ENCODE measurements at places on chromosomes 16 and 17.

GRCh38 chr17:40303708-40304551, 5.0 kb upstream of the RARA start:
- DNase-seq: no peak

DNA sequence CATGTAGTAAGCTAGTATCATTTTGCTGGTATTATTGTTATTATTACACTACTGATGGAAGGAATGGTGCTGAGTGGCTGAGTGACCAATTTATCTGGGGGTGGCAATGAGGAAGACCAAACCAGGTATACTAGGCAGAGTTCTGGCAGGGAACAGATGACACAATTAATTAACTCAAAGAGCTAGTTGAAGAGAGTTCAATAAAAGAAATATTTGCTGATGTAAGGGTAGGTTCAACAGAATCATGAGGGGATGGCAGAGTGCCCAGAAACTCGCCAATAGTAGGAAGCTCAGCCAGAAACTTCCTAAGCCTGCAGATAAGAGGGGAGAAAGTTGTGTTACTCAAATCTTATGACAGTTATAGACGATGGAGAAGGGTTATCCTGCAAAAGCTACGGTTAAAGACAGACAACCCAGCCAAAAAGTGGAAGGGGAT, 352.5 kb downstream of the KCNJ2 start:
- no peak for DNase-seq

DNA sequence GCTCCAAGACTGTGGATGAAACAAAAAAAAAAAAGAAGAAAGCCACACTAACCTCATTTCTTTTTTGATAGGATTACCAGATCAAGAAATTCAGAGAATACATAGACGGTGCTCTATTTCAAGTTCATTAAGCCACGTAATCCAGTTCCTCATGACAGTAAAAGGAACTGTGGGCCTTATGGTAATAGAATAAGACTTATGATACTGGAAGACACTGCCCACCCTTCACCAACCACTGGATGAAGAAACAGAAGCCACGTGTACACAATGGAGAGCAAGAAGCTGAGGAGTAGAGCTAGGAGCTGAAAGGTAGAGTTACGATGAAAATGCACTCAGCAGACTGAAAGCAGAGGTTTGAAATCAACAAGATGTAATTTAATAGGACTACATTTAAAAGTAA, 11.2 kb downstream of the NCBP3 start:
- DNase-seq: no peak

GRCh38 chr16:66977341-66978113, 10.9 kb upstream of the CES4A start:
- peak; percentile 83 for DNase-seq

- DNase-seq: no peak
Measured at GRCh38 chr17:5557485-5557884, 26.8 kb downstream of the NLRP1 start.

DNA sequence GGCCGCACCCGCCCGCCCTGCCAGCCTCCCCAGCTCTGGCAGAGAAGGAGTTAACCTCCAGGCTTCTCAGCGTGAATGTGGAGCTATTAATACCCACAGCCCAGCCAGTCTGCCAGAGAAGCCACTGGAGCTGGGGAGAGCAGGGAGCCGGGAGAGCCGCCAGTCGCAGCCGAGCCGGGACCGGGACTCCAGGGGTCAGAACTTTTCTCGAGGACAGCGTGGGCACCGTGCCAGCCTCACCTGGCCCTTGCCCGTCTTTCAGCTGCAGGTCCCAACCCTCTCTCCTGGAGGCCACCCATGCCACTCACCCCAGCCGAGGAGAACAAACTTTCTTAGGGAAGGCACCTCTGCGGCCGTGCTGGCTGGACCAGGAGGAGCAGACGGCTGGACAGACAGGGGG, 33.8 kb upstream of the SBK1 start:
- DNase-seq: no peak

GRCh38 chr16:84116720-84117493, at the start of gene MBTPS1:
Gene MBTPS1 (minus strand): TSS chr16:84116942. CDS start chr16:84101783, 15,159 bp downstream.
- peak; percentile 98 for DNase-seq

GRCh38 chr17:60406887-60407286, 15.0 kb upstream of the USP32 start:
- no peak for DNase-seq

- DNase-seq: peak; percentile 27
Measured at GRCh38 chr17:32350666-32351418, 885 bp downstream of the ZNF207 start.

- DNase-seq: peak; percentile 83
Measured at GRCh38 chr17:21252796-21253645, at the start of gene NATD1. Gene NATD1 (minus strand): TSS chr17:21253410. CDS start chr17:21253264, 146 bp downstream.

- DNase-seq: no peak
Measured at GRCh38 chr16:48687421-48688038, 77.5 kb upstream of the N4BP1 start.

- DNase-seq: no peak
Measured at GRCh38 chr16:64384636-64385035, 737.2 kb downstream of the CDH11 start.

DNA sequence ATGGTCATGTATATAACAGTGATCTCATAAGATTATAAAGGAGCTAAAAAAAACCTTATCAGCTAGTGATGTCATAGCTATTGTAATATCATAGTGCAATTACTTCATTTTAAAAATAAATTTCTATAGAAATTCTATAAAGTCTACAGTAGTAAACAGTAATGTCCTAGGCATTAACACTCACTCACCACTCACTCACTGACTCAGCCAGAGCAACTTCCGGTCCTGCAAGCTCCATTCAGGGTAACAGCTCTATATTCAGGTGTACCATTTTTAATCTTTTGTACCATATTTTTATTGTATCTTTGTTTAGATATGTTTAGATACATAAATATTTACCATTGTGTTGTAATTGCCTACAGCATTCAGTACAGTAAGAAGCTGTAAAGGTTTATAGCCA, 524.4 kb upstream of the CDH5 start:
- DNase-seq: no peak

GRCh38 chr16:73126525-73126853, 78.6 kb upstream of the ZFHX3 start:
- no peak for DNase-seq

GRCh38 chr17:57665128-57665527, 80.0 kb downstream of the CCDC182 start:
- DNase-seq: no peak

DNA sequence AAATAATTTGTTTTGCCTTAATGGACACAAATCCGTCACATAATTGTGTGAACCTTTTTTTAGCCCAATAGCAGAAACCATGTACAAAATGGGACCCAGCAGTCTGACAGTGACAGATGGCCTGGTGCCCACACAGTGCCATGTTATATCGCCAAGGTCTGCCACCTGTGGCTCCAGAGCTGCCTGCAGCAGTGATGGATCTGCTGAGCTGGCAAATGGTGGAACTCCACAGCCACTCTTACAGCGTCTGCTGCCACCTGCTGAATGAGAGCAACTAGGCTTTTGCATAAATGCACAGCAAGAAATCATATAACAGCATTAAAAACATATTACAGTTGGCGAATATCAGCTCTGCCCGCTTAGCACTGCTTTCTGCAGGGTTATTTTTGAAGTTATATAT, 59.4 kb downstream of the NUP93 start:
- DNase-seq: peak; percentile 4

GRCh38 chr17:34321964-34322363, 2.7 kb downstream of the CCL8 start:
- DNase-seq: no peak

DNA sequence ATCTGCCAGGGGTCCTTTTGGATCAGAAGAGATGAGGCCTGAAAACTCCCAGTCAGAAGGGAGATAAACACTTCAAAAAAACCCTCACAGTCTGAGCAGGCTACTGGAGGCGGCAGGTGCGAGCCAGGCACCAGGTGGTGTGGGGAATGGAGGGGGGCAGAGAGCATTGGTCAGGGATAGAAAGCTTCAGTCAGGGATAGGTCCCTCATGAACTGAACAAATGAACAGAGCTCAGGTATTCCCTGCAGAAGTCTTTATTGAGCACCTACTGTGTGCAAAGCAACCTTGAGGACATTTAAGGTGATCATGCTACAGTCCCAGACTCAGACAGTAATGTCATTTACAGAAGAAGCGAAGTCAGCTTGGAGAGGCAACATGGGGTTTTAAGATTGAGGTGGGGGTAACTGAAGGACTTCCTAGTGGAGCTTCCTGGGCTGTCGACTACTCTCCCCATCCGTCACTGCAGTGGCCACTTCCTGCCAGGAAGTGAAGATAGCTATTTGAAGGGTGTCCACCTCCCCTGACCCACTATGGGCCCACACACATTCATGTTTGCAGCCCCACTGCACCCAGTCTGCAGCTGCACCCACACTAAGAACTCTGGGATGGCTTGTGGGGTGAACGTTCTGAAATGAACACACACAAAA, 3.2 kb downstream of the KIFC3 start:
- no peak for DNase-seq

GRCh38 chr17:73423159-73423715, 111.4 kb upstream of the CDC42EP4 start:
- DNase-seq: no peak

DNA sequence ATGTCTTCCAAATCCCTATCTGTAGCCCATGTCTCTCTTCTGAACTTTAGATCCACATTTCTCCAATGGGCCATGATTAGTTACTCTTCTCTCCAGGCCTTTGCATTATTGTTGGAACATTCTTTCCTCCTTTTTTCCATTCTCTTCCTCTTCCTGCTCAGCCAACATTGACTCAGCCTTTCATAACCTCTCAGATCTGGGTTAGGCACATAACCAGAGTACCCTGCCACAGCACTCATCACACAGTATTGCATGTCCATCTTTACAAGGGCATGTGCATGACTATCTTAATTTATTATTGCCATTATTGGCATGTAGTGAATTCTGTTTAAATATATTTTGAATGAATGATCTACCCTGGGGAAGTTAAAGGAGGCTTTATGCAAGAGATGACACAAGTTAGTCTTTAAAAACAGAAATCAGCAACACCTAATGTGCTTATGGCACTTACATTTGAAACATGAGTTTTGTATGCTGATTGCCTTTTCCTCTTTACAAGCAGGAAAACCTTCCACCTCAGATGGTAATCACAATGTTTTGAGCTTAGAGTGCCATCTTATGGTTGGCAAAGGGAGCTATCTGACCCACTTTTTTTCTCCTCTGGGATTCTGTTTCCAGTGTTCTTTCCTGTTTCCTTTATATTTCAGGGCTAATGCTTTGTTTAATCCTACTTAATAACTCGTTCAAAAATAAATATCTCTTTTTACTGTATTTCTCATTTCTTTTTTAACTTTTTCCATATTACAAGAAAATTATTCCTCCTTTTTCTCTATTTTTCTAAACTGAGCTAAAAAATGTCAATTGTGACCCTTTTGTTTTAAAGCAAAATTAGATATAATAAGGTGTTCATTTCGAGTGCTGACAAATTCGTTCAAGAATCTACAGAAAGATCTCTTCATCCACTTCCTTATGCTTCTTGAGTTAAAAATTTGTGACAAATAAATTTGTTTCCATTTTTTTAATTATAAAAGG, 151.0 kb upstream of the RBL2 start:
- DNase-seq: no peak

GRCh38 chr17:1592751-1593629, 30.4 kb upstream of the PITPNA start:
- no peak for DNase-seq

DNA sequence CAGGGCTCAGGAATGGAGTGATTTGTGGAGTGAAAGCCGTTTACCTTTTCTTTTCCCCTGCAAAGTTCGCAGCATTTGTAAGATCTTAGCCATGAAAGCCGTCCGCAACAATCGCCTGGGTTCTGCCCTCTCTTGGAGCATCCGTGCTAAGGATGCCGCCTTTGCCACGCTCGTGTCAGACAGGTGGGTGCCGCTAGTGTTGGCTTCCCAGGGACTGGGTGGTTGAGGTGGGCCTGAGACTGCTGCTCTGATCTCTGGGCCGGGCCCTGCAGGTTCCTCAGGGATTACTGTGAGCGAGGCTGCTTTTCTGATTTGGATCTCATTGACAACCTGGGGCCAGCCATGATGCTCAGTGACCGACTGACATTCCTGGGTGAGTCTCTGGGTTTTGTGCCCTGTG, 27.3 kb downstream of the NUP85 start:
- DNase-seq: no peak

- no peak for DNase-seq
Measured at GRCh38 chr17:67113486-67113885, 69.1 kb downstream of the CACNG1 start.

DNA sequence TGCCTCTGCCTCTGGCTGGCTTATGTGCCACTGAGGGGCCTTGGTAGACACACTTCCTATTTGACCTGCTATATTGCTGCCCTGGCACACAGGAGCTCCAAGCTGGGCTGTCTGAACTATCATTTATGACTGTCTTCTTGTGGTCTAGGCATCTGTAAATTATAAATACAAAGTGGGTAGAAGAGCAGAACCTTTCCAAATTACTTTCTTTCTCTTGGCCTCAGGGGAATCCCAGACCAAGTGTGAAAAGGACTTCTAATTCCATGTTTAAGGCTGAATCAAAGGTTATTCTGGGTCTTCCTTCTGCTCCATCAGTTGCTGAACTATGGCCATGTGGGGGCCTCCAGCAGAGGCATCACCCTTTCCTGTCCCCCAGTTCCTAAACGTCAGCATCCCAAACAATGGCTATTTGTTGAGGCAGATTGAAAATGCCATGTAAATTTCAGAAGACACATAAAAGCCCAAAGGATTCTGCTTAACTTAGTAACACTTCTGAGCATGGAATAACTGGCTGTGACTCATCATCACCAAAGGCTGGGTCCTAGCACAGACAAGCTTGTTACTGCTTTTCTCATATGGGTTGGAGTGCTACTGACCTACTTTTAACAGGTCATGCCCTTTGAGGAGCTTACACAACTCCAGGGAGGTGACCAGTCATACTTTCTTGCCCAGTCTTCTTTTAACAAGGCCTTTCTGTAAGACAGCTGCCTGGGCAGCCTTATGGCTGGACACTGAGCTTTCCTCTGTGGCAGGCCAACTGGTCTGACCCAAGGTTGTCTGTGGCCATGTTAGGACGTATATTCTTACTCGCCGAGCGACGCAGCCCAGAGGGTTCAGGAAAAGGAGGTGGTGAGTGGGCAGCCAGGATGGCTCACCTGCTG, 154.8 kb downstream of the VPS53 start:
- no peak for DNase-seq

DNA sequence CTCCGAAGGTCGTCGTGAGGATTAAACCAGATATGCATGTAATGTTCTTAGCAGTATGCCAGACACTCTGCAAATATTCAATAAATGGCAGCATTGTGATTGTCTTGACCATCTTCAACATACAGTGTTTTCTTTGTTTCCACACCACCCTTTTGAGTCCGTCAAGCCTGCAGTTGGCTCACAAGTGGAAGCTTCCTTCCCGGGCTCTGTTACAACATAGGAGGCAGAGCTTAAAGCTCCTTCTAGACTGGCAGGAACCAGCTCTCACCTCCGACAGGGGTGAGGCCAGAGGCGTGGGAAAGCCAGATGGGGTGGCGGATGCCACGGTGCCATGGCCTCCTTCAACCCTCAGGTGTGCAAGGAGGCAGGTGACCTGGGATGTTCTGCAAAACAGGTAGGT, 138.3 kb downstream of the FOXL1 start:
- DNase-seq: no peak

DNA sequence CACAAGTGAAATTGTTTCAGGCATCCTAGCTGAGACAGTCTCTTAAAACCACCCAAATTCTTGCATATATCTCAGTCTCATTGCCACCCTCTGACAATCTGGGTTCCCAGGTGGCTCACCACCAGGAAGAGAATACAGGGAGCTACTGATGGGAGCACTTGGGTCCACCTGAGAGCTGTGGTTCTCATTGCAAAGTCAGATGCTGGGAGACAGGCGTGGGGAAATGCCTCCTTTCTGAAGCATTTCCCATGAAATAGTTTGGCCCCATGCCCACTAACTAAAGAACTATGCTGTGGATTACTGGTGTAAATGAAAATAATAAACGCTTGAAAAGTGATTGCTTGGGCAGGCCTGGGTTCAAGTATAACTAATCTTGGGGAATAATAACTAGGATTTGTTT, 70.3 kb downstream of the CMC2 start:
- no peak for DNase-seq

GRCh38 chr17:50668025-50668837, 33.5 kb downstream of the ABCC3 start:
- no peak for DNase-seq
